ENCODE measurements at places on chromosomes 5 and 9.

DNA sequence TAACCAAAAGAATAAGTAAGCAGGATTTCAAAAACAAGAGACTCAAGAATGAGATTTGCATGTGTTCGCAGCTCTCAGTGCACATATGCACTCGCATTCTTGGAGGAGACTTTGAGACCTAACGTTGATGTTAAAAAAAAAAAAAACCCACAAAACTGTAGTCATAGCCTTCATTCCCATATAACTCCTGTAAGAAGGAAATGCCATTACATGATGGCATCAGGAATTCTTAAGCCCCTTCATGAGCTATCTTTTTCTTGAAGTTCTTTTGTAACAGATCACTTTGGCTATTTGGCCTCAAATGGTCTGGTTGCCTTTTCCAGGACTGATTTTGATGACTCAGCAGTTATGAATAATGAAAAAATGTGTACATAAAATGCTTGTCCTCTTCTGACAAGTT, 113.8 kb downstream of the ALDH1A1 start:
- no peak for DNase-seq

GRCh38 chr9:27432308-27432707, 91.8 kb upstream of the IFNK start:
- DNase-seq: no peak

DNA sequence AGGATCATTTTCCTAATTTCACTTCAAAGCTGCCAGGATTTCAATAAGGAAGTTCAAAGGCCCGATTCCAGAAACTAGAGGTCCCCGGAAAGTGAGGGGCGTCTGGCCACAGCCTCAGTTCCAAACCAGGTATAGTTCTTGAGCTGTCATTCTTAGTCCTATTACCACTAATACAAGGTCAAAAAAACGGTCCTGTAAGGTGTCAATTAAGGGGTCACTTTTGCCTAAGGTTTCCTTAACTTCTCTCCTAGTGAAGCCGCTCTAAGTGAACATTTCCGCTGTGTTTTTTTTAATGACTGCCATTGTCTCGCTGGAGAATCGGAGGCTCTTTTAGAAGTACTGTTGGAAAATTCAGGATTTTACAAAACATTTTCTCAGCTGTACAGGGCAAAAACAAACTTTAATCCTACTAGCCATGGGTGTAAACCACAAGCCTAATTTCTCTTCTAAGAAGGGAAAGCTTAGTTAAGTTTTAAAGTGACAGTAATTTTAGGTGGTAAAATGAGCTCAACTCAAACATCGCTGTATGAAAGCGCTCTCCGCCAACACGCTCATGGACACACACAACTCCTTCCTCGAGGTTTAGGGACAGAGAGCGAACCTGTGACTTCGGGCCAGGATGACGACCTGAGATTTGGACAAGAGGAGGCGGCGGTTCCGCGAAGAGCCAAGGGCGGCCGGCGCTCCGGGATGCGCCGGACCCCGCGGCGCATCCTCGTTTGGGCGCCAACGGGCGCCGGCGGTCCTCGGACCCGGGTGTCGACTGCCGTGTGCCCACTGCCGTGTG, 76.7 kb upstream of the IFNE start:
- peak; percentile 12 for DNase-seq

GRCh38 chr9:70672161-70672649, 257.7 kb upstream of the KLF9 start:
- DNase-seq: no peak

- no peak for DNase-seq
Observed at GRCh38 chr5:163529698-163530097, 24.3 kb downstream of the MAT2B start.

DNA sequence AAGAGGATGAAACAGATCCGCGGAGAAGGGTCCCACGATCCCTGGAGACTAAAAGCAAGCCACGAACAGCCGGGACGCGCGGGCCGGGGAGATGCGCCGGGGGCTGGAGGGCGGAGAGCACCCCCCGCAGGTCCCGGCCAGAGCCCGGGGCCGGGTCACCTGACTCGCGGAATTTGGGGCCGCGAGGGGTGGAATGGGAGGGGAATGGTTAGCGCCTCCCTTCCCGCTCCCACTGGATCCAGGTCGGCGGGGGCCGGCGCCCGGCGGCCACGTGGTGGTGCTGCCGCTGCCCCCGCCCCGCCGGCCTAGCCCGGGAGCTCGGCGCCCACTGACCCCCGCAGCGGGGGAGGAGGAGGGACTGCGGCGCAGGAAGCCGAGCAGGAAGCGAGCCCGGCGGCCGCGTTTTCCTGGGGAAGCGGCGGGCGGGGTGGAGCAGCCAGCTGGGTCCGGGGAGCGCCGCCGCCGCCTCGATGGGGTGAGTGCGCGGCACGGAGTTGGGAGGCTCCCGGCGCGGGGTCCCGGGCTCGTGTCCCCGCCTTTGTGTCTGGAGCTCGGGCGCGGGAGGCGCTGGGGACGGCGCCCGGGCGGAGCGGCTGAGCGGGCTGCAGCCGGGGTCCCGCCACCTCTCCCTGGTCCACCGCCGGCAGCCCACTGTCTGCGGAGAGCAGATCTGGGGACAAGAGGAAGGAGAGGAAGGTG, at the start of gene RAI14:
RAI14 (plus strand) TSS at position 328 of the 699 bp plus-strand sequence. CDS start 30,592 bp downstream, outside the sequence.
- DNase-seq: peak; percentile 35

- no peak for DNase-seq
Observed at GRCh38 chr5:154010660-154011059, 28.1 kb downstream of the FAM114A2 start.

DNA sequence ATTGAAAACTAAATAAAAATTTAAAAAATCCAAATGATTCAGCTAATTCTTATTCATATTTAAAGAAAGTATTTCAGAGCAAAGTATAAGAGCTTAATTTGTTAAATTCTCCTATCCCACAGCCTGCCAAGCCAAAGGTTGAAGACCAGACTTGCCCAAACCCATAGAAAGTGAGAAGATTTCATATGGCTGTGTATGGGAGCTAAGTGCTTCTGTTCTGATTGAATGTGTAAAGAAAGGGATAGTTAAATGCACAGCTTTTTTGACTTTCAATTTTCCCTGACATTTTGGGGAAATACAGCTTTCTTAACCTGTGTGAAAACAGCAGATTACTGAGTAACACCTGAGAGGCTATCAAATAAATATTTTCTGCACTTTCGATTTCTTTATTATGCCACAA, 125.0 kb upstream of the MTAP start:
- DNase-seq: no peak

DNA sequence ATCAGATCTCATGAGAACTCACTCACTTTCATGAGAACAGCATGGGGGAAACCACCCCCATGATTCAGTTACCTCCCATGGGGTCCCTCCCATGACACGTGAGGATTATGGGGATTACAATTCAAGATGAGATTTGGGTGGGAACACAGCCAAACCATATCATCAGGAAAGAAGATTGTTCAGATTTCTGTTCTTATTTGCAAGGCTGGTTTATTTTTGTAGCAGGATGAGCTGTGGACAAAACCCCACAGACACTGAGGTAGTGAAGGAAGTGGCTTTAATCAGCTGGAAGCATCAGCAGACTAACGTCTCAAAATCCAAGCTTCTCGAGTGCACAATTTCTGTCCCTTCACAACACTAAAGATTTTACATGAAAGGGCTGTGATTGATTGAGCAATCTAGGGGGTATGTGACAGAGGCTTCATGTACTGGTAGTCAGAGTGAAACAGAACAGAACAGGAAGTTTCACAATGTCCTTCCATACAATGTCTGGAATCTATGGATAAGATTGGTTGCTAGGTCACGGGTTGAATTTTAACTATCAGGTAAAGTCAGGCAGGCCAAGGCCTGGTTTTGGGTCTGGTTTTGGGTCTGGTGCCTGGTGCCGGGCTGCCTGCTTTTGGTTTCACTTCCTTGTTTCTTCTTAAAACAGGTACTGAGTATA, 91.3 kb upstream of the ZNF366 start:
- DNase-seq: no peak

DNA sequence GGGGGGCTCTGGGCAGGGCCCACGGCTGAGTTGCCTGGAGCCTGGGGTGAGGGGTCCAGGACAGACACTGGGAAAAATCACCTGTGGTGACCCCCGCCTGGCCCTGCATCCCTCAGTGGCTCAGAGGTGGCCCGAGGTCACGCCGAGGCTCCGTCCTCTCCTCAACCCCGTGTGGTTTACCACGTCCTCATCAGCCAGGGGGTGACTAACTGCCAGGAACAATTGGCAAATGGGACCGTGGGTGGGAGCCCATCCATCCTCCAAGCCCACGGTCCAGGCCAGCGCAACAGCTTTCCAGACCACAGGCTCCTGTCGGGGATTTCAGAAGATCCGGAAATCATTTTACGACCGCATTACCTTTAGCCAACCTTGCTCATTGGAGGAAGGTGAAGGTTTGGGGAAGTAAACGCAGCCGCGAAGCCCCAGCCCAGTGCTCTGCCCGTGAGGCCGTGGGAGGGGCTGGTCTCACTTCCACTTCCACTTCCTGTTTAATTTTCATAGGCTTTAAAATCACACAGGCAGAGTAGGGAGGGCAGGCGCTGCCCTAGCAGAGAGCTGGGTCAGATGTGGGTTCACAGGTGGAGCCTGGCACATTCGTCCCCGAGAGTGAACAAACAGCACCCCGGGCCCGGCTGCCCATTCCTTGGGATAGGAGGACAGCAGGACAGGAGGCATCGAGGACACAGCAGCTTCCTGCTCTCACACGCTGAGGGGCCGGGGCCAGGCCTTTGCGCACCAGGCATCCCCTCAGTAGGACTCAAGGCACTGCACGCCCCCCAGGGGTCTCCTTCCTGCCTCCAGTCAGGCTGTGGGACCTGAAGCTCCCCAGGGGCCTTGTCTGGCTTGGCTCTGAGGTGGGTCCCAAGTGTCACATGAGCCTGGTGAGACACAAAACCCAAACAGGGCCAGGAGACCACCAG, 19.8 kb upstream of the SLC9A3 start:
- DNase-seq: peak; percentile 54

All from activated CD4-positive, alpha-beta T cell treated with anti-CD3 and anti-CD28 coated beads, Interleukin-2, amount 50 U/mL, for 48 hours (primary cell).